ENCODE measurements at places on chromosomes 12 and 14. TPM values are rescaled to one million over a fixed set of nuclear protein-coding genes. Genes with fewer than 3 reads are reported as not detected.

DNA sequence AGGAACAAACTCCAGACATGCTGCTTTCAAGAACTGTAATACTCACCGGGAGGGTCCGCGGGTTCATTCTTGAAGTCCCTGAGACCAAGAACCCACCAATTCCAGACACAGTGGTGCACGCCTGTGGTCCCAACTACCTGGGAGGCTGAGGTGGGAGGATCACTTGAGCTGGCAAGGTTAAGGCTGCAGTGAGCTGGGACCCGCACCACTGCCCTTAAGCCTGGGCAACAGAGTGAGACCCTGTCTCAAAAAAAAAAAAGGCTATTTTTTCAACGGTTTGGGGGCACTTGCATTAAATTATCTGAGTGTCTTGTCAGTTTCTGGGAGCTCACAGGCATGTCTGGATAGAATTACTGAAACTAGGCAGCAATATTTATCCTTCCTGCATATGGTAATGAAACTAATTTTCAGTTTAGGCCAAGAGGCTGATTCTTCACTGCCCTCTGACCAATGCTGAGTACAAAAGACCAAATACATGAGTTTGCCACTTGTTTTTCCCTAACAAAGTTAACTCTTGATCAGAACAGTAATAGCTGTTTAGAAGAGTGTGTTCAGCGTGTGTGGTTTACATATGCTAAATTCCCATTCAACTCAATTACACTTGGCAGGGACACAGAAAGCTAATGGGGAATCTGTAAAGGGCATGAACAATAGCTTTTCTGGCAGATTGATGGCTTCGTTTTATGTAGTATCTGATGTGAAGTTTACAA is 65.8 kb upstream of the RASSF3 start:
- no peak for DNase-seq

DNA sequence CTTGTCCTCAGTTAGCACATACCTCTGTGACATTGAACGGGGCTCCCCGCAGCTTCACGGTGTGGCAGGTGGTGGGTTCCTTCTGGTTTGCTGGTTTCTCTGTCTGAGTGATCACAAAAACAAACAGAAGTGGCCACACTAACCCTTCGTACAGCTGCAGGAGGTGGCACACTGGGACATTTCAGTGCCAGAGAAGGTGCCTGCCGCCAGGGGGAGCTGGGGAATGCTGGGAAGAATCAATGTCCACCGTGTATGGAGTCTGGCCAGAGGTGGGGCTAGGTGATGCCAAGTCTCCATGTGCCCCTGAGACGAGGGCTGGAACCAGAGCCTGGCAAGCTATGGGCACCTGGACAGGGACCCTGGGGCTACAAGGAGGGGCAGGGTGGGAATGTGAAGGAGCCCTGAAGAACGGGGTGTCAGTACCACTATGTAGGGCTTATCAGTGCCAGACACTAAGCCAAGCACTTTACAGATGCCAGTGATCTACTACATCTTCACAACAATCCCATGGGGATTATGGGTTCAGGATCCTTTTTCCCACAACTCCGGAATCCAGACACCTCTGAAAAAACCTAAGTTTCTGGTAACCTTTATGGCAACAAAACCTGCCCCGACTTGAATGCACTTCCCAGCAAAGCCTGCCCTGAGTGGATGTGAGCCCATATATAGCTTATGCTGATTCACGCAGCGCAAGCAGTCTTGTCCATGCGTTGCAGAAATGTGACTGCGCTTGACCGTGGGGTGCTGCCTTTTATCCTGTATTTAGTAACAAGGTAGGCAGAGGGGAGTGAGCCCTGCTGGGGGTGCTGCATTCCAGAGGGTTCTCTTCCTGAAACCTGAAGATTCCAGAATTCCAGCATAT is 10.8 kb downstream of the RBM19 start:
- no peak for DNase-seq

DNA sequence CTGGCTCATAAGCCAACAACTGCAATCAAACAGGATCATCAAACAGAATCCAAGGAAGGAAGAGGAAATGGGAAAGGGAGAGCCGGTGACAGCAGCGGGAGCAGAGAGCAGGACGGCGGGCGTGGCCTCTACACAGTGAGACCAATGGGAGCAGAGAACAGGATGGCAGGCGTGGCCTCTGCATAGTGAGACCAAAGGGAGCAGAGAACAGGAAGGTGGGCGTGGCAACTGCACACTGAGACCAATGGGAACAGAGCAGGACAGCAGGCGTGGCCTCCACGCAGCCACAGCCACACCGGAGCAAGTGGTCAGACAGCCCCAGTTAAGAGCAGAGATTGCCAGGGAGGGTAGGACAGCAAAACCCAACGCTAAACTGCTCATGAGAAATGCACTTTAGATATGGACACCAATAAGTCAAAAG is 16.4 kb downstream of the LRCOL1 start:
- peak; percentile 50 for DNase-seq

- no peak for DNase-seq
These were observed 44.7 kb downstream of the RIMKLB start for GRCh38 chr12:8742501-8742900.

The COX8C gene
- not detected for total RNA-seq
